ENCODE measurements at places on chromosomes 3 and 15.

GRCh38 chr3:27720899-27721716, 1.0 kb downstream of the EOMES start:
- DNase-seq = no peak

- no peak for DNase-seq
Observed at GRCh38 chr15:33492434-33493052, 181.8 kb downstream of the RYR3 start.

GRCh38 chr3:89107461-89108290, at the start of gene EPHA3:
Gene EPHA3 (plus strand): TSS chr3:89107621. CDS start chr3:89107749, 128 bp downstream.
- no peak for DNase-seq

DNA sequence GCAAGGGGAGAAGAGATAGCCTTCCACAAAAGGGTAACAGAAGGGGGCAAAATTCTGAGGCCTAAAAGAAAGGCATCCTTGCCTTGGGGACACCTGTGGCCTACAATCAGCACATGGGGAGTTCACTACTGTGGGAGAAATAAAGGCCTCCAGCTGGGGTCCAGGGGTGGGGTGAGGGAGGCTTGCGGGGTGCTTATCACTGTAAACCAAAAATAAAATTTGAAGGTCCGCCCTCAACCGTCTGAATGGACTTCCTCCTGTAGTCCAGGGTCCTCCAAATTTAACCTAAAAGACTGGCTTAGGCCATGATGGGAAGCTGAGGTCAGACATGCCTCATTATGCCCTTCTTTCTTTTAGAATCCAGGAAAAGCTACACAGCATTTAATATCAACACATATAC, 2.1 kb upstream of the POLR2M start:
- DNase-seq = no peak

DNA sequence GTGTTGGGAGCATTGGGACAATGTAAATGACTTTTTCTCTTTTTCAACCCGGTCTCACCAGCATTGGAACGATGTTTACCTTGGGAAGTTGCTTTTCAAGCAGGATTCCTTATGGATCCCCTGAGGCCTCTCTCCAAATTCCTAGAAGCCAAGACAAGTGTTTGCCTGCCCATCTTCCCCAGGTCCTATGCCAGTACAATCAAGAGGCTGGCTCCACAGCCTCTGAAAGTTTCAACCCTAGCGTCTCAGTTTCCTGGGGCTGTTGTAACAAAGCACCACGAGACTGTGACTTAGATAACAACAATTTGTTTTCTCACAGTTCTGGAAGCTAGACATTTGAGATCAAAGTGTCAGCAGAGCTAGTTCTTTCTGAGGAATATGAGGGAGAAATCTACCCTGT, 347.2 kb upstream of the UMPS start:
- no peak for DNase-seq
